Stimulated activated CD8-positive, alpha-beta memory T cell treated with anti-CD3 and anti-CD28 coated beads, Interleukin-12 subunit alpha, Interleukin-12 subunit beta, amount 100 ng/mL, for 1 hour (primary cell): ENCODE measurements at places on chromosomes 3 and 15.
A peak's percentile ranks its signal among the peaks of the same experiment; 100 is the strongest.

DNA sequence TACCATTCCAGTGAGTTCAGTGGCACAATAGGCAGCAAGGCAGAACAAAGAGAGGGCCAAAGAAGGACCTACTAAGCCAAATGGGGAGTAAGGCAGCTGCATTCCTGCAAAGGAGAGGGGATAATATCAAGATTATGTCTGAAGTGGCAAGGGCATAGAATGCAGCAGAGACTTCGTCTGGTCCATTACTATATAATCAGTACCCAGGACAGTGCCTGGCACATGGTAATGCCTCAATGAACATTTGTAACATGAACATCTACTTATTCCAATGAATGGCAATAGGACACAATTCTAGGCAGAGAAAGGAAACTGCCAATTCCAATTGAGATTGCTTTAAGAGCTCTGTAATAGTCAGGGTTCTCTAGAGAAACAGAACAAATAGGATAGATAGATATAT lies 82.1 kb upstream of the STAC start:
- no peak for DNase-seq

- DNase-seq = no peak
Observed at GRCh38 chr3:105422645-105423044, 55.9 kb downstream of the ALCAM start.

- DNase-seq = no peak
Observed at GRCh38 chr3:43869491-43869890, 178.8 kb downstream of the ABHD5 start.

- DNase-seq = no peak
Observed at GRCh38 chr3:170585008-170585936, 603 bp downstream of the SLC7A14 start.

DNA sequence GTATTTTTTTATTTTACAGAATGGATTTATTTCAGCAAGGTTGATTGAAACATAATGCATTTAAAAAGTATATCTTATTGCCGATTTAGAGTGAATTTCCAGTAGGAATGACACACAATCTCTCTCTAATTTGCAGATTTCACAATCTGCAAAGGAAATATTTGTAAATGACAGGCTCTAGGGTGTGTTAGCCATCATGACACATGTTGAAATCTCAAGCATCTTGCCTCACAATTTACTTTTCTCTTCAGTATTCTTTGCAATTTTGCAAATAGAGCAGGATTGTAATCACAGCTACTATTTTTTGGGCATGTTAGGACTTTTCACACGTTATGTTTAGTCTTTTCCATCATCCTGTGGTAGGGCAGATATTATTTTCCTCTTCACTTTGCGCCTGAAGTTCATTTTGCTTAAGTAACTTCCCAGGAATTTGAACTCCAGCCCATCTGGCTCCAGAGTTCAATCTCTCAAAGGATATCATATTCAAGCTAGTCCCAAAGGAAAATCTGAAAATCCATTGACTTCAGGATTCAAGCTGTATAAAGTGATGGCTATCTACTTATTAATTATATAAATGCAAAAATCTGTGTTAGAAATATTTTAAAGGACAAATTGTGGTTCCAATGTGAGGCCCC lies 55.4 kb downstream of the ATP13A4 start:
- no peak for DNase-seq

DNA sequence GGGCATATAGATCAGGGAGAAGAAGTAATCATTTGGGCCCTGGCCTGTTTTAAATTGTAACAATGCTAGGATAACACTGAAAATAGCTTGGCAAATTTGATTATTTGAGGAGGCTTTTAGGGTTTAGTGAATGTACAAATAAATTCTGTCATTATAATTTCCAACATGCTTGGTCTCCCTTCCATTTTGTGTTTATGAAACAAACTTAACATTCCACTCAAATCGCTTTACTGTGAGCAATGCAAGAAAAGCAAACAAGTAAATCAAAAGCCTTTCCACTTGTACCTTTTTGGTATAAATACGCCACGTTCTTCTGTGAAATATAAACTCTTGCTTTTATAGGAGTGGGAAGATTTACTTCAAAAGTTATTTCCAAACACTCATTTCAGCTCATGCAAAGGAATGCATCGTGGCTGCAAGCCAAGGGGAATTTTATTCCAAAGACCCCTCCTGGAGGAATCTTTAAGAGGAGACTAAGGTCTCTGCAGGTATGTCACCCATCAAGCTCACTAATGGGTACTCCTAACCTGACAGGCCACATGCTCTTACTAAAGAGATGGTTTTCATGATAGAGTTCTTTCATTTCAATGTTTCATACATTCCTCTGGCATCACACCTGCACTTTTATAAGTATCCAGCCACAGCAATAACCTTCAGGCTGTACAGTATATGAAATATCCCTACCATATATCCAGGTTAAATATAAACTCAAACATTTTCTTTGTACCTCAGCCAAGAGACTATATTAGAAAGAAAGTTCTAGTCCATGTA lies 115.2 kb downstream of the P3H2 start:
- no peak for DNase-seq

- DNase-seq = no peak
Observed at GRCh38 chr3:99920481-99921376, 103.1 kb downstream of the CMSS1 start.

GRCh38 chr3:165259541-165260193 lies 63.5 kb upstream of the SLITRK3 start:
- DNase-seq = no peak

DNA sequence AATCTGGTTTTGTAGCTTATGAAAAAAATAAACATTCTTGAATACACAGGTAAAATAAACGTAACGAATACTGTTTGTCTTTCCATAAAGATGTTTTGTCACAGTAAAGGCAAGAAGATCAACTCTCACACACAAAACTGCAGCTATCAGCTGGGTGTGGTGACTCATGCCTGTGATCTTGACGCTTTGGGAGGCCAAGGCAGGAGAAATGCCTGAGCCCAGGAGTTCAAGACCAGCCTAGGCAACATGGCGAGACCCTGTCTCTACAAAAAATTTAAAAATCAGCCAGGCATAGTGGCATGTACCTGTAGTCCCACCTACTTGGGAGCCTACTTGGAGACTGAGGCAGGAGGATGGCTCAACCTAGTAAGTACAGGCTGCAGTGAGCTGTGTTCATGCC lies 39.6 kb downstream of the CBLB start:
- no peak for DNase-seq

DNA sequence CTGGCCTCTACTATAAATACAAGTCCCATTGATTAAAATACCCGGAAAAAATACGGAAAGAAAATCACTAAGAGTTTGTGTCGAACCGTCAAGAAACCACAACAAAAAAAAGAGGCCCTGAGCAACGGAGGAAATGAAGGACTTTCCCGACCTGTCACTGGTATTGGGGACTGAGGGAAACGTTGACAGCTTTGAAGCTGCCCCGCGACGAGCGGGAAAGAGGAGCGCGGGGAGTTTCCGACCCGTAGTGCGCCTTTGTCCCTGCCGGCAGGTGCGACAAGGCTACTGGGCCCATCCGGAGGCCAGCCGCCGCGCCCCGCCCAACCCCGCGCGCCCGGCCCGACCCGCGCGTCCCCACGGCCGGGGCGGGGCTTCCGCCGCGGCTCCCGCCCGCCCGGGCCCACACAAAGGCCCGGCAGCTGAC lies 416 bp downstream of the PBRM1 start:
- DNase-seq = peak; percentile 48

- DNase-seq = no peak
Observed at GRCh38 chr15:98554272-98555172, 93.8 kb upstream of the IGF1R start.

DNA sequence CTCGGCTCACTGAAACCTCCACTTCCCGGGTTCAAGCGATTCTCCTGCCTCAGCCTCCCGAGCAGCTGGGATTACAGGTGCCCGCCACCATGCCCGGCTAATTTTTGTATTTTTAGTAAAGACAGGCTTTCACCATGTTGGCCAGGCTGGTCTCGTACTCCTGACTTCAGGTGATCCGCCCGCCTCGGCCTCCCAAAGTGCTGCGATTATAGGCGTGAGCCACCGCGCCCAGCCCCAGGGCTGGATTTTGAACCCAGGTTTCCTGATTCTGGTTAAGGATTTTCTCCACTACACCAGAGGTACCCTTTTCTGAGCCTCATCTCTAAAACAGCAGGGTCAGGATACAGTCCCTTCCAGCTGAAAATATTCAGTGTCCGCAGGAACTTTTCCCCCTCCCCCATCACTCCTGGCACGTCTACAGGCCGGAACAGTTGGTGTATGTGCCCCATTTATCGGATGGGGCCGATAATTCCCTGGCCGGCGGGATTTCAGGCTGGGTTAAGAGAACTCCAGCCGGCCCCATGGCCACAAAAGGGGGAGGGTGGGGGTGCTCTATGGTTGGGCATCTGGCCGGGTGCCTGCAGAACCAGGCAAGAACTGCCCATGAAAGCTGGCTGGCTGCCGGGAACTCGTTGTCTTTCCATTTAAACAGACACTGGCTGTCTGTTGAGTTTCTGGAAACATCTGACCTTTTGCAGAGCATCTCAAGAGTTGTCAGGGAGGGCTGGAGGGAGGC lies 26.8 kb upstream of the SEMA4B start:
- DNase-seq = no peak

DNA sequence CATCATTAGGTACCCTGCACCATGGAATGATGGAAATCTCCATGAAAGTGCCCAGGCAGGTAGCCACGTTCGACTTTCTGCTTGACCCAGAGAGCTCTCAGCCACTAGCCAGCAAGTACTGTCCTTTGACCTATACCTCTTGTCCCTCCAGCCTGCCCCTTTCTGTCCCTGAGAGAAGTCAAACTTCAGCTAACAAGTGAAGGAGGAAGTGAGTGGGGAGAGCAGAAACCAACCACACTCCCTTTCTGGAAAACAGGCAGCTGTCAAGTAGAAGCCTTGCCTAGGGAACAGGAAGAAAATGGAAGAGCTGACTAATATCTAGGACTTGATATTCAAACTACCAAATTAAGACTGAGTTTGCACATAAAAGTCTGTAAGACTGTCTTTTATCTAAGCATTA lies 30.3 kb upstream of the FSTL1 start:
- DNase-seq = no peak

DNA sequence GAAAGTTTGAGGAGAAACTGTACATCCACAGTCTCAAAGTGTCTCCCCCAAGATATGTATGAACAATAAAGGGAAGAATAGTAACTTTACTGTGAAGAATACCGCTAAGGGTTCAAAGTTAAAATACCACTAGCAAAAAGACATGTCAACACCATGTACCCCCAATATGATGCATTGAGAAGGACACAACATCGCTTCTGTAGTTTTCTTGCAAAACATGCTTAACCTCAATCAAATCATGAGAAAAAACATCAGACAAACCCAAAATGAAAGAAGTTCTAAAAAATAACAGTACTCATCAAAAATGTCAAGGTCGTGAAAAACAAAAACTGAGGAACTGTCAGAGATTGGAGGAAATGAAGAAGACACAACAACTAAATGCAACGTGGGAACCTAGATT lies 3.6 kb downstream of the HERC1 start:
- no peak for DNase-seq

DNA sequence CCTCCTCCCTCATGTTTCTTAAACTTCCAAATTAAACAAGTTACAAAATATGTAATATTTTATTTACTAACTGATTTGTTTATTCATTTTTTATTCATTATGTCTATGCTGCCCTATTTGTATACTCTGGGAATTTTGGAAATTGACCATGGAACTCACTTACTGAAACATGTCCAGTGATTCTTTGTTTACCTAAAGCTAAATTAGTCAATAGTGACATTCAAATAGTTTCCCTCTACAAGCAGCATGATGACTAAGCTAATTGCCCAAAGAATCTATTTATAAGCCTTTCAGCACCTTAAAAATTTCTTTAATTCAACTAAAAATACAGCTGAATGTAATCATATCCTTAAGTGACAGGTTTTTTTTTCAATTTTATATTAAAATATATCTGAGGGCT lies 437.7 kb downstream of the SI start:
- no peak for DNase-seq

- DNase-seq = peak; percentile 1
Observed at GRCh38 chr3:71584394-71585011, 975 bp upstream of the FOXP1 start.

DNA sequence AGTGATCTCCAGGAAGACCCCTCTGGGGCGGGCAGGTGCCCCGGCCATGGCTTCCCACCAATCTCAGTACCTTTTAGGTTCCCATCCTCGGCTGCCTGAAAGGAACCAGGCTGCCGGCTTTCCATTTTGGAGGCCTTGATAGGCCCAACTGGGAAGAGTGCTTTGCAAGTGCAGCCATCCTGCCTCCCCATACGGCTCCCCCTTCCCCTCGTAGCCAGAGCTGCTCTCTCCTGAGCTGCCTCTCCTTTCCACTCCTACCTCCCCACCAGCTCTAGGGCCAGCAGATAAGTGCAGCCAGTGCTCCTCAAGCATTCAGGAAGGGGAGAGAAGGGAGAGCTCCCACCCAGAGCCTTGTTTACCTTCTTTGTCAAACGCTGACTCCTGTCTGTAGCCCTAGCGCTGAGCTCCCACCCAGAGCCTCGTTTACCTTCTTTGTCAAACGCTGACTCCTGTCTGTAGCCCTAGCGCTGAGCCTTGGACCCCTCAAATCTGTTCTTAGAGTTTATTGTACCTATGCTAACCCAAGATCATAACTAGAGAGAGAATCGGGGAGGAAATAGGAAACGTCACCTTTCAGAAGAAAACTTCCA lies 133.0 kb downstream of the LRRK1 start:
- no peak for DNase-seq

- no peak for DNase-seq
Observed at GRCh38 chr15:93029836-93030429, 59.1 kb downstream of the RGMA start.

- no peak for DNase-seq
Observed at GRCh38 chr3:1406250-1406649, 313.4 kb downstream of the CNTN6 start.

- no peak for DNase-seq
Observed at GRCh38 chr3:15769256-15769915, 28.4 kb downstream of the ANKRD28 start.

GRCh38 chr3:122263974-122264588 lies 61.0 kb upstream of the CSTA start:
- no peak for DNase-seq

- no peak for DNase-seq
Observed at GRCh38 chr15:28984421-28985315, 98.9 kb downstream of the APBA2 start.

DNA sequence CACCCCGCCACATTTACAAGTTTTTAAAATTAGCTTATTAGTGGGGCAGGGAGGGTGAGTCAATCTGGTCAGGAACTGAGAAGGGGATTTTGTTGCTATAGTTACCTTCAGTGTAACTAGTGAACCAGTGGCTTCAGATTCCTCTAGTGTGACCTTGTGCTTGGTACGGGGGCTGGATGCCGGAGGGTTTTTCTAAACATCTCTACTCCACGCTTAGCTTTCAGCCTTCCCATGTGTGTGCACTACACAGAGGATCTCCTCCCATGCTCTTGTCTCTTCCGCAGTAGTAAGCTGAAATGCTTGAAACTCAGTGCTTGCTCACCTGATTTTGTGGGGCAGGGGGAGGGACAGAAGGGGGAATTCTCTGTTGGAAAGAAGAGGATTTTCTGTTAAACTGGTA lies 67.9 kb upstream of the AKAP13 start:
- no peak for DNase-seq

- no peak for DNase-seq
Observed at GRCh38 chr3:183211352-183211751, 41.7 kb upstream of the B3GNT5 start.

GRCh38 chr15:80152896-80153876 lies at the start of gene FAH:
TSS of gene FAH (plus strand) at chr15:80152999. CDS start at chr15:80153055, 56 bp downstream.
- no peak for DNase-seq

- DNase-seq = no peak
Observed at GRCh38 chr15:56351957-56352506, 13.2 kb upstream of the TEX9 start.
